Cardiac muscle cell (in vitro differentiated cells and primary cell): ENCODE measurements at places on chromosomes 2 and 18. TPM values are rescaled to one million over a fixed set of nuclear protein-coding genes. Genes with fewer than 3 reads are reported as not detected.

ZNF2 gene
- 4.7 and 6.4 TPM in 2 replicates for total RNA-seq

ALK gene
- total RNA-seq = 0.88 and 4.3 TPM in 2 replicates

PLB1 gene
- 0.39 and 1.2 TPM in 2 replicates for total RNA-seq

MEP1B gene
- total RNA-seq = 0.04 and 0.09 TPM in 2 replicates

MARCHF4 gene
- total RNA-seq = not detected in 2 replicates

GRCh38 chr2:108536133-108536780, 2.0 kb downstream of the LIMS1 start:
- DNase-seq = peak; percentile 41

ARHGEF4 gene
- 38.3 and 82.2 TPM in 2 replicates for total RNA-seq

DNA sequence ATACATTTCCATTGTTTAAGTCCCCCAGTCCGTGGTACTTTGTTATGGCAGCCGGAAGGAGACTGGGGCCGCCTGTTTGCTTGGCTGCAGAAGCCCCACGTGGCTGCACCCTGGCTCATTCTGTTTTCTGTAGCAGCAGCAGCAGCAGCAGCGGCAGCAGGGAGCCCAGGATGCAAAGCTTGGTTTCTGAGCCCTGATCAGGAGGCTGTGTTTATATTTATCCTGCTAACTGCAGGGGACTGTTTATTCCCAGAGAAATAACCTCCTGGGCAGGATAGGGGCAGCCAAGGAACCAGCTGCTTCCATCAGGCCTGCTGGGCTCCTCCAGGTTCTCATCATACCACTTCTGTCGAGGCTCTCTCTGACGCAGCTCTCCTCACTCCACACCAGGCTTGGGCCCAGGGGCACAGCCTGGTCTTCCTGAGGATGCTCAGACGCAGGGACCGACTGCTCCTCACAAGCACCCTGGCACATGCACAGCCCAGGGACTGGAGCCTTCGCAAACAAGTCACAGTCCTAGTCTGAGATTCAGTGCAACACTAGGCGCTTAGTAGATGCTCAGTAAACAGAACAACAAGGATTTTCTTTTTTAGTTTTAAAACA, 139.0 kb downstream of the MSH2 start:
- no peak for DNase-seq

GRCh38 chr2:69985688-69986087, 24.3 kb upstream of the ASPRV1 start:
- DNase-seq = peak; percentile 67

HMSD gene
- total RNA-seq = 0.14 TPM in 1 of 2 replicates, not detected in the other

DNA sequence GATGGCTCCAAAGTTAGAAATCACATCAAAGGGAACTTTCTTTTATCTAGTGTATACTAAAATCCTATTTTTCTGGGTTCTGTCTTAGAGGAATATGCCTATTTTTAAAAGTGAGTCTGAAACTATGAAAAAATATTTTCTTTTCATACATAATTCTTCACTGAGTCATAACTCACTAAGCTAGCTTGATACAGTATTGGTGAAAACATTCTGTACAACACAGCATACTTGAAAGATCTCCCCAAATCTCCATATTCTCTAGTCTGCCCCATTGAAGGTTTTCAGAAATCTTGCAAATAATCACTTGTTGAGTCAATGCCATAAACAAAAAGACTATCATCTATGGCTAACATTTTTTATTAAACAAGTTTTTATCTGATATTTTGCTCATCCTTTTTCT, 44.5 kb downstream of the COL3A1 start:
- DNase-seq = peak; percentile 50

DNA sequence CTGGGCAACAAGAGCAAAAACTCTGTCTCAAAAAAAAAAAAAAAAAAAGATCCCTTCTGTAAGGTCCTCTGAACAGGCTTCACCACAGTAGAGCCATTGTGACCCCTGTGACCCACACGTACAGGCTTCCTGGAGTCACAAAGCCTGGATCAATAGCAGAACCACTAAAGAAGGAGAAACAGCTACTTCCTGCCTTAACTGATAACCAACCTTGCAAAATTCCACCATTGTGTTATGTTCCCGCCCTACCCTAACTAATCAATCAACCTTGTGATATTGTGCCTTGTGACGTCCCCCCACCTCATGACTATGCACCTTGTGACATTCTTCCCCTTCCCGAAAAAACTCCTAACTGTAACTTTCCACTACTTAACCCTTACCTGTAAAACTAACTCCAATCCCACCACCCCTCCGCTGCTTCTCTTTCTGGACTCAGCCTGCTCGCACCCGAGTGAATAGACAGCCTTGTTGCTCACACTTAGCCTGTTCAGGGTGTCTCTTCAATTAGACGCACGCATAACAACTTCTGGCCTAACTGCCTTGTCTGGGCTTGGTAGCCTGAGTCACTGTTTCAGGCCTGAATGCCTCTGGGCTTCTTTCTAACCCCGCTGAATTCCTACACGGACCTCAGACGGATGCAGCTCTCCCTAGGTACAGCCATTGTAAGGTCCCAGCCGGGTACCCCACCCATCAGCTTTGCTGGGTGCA, 13.9 kb downstream of the SCYGR8 start:
- no peak for DNase-seq

DNA sequence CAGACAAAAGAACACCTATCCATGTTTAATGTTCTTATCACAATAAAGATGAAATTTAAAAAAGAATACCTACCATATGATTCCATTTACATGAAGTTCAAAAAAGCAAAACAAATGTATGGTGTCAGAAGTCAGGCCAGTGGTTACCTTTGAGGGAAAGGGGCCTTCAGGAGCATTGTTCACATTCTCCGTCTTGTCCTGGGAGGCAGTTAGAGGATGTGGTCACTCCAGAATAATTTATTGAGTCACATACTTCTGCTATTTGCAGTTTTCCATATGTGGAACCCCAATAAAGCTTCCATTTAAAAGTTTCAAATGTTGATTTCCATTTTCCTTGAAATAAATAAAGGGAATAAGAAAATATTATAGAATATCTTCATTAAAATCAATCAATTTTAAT, 41.6 kb upstream of the POU3F3 start:
- DNase-seq = no peak

CNDP1 gene
- total RNA-seq = 1.6 TPM in 1 of 2 replicates, not detected in the other

DNA sequence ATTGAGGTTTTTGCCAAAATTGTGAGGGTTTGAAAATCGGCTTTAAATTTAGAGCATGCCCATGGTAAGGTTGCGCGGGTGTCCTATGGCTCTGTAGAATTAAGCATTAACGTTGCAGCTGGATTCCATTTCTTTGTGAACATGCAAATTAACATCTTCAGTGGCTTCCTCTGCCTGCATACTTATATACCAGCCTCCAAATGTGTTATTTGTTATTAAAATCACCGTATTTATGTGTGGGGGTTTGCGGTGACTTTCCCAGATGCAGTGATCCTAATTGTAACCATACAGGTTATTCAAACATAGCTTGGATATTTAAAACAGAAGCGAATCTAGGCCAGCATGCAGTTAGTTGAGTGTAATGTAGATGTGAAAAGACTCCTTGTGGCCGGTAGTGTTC, 80.2 kb downstream of the TGOLN2 start:
- no peak for DNase-seq
